ENCODE measurements at places on chromosomes 12 and 14.

- DNase-seq = no peak
These were observed 154.4 kb upstream of the DIO3 start for GRCh38 chr14:101406921-101407320.

DNA sequence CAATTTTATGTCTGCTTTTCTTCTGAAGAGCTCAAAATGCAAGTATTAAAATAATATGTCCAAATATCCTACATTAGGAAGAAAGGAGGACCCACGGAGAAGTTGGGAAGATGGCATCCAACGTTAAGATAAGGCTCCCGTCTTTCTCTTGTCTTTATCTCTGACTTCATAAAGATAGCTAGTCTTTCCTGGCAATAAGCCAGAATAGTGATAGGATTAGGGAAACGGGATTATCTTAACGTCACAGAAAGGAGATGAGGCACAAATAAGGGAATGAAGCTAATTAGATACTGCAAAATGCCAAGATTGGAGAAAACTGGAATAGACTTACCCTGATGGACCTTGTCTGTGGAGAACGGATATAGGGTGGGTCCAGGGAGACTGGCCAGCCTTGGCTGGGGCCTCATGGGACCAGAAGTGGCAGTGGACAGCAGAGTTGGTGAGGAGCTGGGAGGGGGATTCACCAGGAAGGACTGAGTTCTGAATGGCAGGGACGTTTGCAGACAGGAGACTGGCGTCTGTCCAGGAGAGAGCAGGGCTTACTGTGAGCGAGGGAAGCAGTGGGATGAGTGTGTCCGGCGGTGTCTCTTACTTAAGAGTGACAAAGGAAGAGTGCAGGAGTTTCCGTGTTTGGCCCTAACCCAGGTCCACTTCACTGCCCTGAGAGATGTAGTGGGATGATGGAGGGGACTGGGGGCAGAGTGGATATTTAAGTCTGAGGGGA lies 119.9 kb downstream of the CACNA1C start:
- no peak for DNase-seq

- peak; percentile 72 for DNase-seq
These were observed 8.5 kb upstream of the SOCS2 start for GRCh38 chr12:93563807-93564538.

GRCh38 chr14:55332654-55333570 lies 61.7 kb downstream of the FBXO34 start:
- DNase-seq = peak; percentile 81

GRCh38 chr12:3332188-3332587 lies 158.8 kb upstream of the PRMT8 start:
- peak; percentile 18 for DNase-seq

GRCh38 chr12:90682398-90682797 lies 272.6 kb downstream of the CCER1 start:
- DNase-seq = no peak

DNA sequence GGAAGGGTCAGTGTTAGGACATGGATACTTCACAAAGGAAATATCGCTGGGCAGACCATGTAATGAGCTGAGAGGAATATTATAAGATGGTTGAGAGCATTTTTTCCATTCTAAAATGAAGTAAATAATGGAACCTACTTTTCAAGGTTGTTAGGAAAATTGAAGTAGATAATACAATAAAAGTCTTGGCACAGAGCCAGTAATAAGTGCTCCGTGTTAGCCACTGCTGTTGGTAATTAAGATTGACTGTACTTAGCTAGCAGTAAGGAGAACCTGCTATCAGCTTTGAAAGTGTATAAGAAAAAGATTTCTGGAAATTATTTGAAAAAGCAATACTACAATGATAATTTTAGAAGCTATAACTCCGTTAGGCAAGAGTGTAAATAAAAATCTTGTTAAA lies 77.6 kb downstream of the SCAF11 start:
- no peak for DNase-seq

DNA sequence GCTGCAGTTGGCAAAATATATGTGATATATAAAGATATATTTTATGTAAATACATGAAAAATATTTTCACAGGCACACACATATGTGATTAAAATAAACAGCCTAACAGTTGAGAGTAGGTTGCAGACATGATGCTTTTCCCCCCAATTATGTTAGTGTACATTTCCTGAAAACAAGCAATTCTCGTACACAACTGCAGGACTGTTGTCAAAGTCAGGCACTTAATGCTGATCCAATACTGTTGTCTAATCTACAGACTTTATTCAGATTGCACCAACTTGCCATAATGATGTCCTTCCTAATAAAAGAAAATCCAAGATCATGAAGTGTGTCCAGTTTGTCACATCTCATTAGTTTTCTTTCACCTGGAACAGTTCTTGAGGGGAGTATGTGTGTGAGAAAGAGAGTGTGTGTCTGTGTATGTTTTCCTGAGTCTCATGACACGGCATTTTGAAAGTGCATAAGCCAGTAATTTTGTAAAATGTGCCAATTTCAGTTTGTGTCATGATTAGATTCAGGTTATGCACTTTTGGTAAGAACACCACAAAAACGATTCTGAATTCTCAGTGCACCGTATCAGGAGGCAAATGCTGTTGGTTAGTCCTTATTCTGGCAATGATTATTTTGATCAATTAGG lies 16.5 kb upstream of the SEL1L start:
- no peak for DNase-seq

- no peak for DNase-seq
These were observed 22.3 kb downstream of the DLK1 start for GRCh38 chr14:100748944-100749343.

- DNase-seq = no peak
These were observed 89.6 kb upstream of the SOX5 start for GRCh38 chr12:24039113-24039525.

DNA sequence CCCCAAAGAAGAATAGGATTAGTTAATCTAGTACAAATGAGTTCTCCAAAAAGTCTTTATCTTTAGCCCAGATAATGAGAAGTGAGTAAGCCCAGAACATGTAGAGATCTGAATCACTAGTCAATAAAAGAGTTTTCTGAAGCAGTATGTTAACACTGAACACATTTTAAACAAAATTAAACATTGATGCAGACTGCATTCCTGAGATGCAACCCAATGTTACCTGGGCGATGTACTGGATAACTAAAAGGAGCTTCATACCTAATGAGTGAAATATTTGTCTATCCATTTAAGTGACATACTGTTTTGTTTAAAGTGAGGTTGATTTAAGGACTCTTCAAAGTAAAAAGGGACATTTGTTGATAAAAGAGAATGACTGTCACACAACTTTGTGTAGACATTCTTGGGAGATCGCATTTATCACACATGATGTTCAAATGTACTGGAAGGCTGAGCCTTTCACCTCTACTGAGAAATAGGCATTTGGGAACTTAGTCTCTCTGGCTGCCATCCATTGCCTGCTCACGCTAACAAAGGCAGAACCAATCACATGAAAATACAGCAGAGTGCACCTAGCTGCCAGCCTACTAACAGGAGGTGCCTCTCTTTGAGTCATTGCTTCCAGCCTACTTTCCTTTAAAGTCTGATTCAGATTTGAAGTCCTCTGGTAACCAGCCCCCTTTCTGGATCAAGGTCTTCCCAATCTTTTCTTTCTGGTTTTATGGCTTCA lies 287.7 kb downstream of the BTG1 start:
- DNase-seq = no peak

GRCh38 chr14:68911594-68912227 lies 67.4 kb downstream of the ACTN1 start:
- DNase-seq = peak; percentile 92

DNA sequence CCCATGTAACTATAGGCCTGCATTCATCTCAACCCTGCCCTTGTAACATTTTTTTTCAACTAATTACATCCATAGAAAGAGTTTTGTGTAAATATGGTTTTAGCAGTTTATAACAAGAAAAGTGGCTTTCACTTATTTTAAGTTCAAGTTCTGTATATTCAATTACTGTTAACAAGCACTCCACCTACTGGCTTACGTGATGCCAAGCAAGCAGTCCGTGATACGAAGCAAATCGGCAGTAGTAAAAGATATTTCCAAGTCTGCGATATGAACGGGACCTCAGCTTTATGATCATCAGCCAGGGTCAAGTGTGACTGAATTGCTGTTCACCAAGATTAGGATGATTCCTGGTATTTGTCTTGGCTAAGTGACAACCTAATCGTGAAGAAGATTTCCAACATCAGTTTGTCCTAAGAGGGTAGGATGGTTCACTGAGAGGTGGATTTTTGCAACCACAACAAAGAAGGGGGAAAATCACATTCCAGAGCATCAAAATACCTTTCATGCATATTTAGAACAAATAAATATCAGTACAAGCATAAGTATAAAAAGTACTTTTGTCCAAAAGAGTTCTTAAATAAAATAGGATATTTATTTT lies 456.2 kb downstream of the FOXG1 start:
- peak; percentile 55 for DNase-seq

DNA sequence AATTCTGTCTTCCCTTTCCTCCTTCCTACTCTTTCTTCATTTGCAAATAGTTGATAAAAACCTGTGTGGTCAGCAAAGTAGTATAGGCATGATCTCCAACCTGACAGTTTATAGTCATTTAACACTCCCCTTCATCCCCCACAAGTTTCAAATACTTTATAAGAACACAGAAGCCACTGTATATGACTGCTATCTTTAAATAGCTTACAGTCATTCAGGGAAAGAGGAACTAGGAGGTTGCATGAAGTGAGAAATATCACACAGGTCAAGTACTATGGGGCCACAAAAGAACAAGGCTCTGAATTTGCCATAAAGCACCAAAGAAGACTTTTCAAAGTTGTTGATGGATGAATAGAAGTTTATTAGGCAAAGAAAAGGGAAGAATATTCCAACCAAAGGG lies 431.3 kb downstream of the NPAS3 start:
- DNase-seq = peak; percentile 79

DNA sequence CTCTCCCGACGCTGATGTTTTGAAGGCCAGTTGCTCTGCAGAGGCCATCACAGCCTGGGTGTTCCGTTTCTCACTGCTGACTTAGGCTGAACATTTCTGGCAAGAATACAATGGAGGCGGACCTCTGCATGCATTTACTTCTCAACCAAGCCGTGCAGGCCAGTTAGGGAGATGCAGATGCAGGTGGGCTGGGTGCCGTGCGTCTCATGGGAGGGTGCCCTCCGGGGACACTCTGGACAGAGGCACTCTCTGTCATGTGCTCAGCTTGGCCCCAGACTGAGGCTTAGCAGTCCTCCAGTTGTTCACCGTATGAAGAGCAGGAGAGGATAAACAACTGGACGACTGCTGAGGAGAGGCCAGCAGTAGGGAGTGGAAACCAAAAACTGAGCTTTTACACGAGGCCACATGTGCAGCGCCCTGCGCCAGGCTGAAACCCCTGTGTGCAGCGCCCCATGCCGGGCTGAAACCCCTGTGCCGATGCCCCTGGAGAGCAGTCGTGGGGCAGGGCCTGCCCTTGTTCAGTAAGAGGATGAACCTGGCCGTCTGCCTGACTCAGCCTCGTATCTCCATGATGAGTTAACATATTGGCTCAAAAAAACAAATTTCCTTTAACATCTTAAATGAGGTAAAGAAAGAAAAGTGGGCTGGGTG lies 32.3 kb downstream of the DDX51 start:
- DNase-seq = no peak

DNA sequence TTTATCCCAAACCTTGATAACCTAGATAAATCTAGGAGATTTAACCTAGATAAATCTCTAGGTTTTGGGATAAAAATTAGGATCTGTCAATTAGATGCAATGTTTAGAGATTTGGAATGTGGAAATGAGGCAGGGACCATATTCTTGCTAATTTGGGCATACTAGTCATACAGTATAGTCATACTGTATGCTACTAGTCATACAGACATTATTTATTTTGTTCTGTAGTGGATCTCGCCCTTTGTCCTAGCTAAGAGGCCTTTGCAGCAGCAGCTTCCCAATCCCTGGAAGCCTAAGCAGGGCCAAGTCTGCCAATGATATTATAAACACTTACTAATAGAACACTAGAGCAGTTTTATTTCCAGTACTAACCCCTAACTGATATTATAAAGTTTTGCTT lies 136.4 kb downstream of the CEP128 start:
- DNase-seq = no peak

- DNase-seq = no peak
These were observed 47.0 kb upstream of the PLBD1 start for GRCh38 chr12:14614704-14615121.

DNA sequence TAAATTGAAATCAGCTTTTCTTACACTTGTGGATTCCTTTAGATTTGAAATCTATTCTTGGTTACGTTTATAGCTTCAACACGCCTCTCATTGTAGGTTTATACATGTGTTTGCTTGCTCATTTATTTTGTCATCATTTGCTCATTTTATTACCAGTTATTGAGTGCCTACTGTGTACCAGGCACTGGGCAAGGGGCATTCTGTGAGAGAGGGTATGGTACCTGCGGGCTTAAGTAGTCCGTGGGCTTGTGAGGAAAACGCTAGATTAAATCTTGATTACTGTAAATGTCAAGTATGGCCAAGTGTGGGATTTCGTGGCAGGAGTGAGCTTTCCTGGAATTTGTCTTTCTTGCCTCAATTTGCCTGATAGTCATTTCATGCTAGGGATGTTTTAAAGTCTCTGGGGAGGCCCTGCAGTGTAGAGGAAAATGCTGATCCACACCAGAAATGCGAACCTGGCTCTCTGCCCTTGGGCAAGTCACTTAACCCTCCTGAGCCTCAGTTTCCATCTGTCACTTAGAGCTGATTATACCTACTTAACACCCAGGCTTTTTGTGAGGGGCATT lies 92.7 kb downstream of the CACNA1C start:
- DNase-seq = no peak

GRCh38 chr12:65609359-65609771 lies 214.9 kb upstream of the HMGA2 start:
- no peak for DNase-seq

GRCh38 chr12:93829016-93829415 lies 151.8 kb downstream of the CRADD start:
- DNase-seq = no peak

- DNase-seq = no peak
These were observed 75.9 kb downstream of the CCDC60 start for GRCh38 chr12:119410396-119410795.

GRCh38 chr12:127060310-127060847 lies 1206.6 kb upstream of the TMEM132C start:
- DNase-seq = no peak

DNA sequence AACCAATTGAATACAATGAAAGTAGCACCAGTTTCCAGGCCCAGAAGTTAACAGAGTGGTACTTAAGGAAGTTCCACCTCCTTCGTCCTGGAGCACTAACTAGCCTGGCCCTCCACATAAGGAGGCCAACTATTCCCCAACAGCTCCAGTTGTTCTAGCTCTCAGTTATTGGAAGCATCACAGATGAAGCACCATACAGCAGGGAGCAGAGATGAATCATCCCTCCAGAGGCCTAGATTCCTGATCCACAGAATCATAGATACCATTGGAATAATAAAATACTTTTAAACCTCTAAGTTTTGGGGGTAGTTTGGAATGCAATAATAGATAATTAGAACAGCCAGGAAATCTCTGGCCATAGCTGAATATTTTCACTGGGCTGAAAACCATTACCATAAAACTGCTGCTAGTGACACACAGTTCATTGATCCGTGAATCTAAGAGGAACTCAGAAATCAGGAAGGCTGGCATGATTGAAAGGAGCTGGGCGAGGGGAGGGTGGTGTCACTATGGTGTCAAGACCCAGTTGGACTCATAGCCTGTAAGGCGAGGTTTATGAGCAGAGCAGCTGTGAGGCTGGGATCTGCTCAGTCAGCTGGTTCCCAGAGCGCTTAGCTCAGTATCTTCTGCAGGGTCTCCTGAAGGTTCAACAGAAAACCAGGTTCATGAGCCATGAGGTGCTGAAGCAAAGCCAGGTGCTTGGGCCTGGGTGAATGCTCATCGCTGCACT lies 371.4 kb upstream of the TMTC1 start:
- DNase-seq = no peak

- DNase-seq = no peak
These were observed 827.9 kb downstream of the FLRT2 start for GRCh38 chr14:86357876-86358275.

All from hematopoietic multipotent progenitor cell treated with erythropoietin and hydrocortisone succinate and interleukin-3 and kit ligand, for 4 days (in vitro differentiated cells).